ENCODE measurements at places on chromosomes 7 and 10.

GRCh38 chr10:32962521-32962920 is 4.5 kb upstream of the ITGB1 start:
- DNase-seq: no peak

DNA sequence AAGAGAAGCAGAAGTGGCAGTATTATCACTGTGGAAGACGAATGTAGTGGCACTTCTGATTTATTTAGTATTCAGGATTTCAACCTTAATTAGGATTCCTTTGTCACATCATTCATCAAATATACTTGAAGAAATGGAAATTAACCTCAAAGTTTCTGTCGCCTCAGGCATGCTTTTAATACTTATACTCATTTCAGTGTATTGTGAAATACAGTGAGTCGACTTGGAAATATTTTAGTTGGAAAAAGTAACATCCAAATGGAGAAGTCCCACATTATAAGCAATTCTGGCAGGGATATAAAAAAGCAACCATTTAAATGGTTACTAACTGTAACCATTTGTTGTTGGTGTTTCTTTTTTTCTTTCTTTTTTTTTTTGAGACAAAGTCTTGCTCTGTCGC is 648.8 kb downstream of the ARL4A start:
- no peak for DNase-seq

- DNase-seq: no peak
Measured at GRCh38 chr7:39088730-39089593, 111.3 kb downstream of the POU6F2 start.

DNA sequence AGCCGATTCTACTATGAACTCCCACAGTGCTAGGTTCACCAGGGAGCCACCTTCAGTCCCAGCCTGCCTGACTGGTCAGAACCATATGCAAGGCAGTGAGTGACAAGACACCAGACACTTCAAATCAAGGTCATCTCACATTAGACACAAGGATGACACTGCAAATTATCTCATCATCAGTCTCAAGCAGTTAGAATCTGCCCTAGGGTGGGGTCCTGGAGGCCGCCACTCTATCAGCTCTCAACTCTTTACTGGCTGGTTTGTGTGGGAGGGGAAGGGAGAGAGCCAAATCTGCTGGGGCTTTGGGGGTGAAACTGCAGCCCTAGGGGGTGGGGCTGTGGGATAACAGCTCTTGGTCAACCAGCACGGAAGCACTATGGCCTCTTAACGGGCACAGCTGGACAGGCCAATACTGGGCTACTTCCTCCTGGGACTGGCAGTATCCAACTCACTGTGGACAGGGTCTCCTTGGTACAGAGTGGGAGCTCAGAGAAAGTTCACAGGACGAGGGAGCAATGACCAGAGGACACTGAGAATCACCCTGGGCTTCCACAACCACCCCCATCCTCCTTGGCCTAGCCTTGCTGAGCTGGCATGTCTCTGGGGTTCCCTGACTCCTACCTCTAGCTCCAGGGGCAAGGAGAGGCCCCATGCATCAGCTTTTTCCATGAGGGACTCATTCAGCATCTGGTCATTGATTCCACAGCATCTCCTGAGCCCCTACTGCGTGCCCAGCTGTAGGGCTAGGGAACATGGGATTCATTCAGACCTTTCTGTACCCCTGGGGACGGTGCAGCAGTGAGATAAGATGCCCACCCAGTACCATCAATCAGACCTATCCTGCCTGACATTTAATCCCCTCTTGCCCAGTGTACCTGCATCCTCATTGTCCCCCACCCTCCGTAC is 5.4 kb downstream of the GPRIN2 start:
- DNase-seq: peak; percentile 45

- DNase-seq: no peak
Measured at GRCh38 chr7:73977619-73978618, 50.1 kb upstream of the ELN start.

DNA sequence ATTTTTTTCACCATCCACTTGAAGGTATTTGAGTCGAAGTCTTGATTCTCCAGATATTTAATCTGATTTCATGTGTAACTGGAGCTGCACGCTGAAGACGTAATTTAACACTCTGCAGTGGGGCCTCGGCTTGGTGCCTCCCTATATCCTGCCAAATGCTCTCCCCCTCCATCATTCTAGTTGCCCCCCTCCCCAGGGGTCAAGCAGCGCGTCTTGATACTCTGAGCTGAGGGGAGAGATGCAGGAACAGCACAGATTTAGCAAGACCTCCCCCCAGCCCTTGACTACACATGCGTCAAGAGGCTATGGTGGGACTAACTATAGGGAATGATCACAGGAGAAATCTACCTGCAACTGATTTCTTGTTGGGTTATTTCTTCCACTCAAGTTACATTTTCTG is 85.8 kb downstream of the PRPF18 start:
- no peak for DNase-seq

GRCh38 chr7:69813637-69814240 is 215.5 kb downstream of the AUTS2 start:
- no peak for DNase-seq

DNA sequence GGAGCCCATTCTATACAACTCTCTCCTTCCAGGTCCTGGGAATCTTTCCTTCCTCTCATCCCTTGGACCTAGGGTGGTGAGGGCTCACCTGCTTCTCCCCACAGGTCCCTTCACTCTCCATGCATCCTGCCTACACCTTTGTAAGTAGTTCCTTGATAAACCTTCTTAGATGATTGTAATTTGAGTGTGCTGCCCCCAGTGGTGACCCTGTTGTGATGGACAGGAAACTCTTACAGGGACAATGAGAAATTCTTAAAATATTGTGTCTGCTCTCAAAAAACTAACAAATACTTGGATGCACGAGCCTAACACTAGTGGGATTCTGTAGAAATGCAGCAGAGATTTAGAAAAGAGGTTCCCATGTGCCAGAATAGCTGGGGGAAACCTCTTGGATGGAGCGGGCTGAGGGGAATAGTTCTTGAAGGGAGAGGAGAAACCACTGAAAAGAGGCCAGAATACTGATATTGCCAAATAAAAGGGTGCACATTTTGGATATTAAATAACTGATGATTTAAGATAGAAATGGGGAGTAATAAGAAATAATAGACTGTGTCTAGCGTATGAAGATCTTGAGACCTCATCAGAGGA is 6.7 kb upstream of the PAXIP1 start:
- no peak for DNase-seq

DNA sequence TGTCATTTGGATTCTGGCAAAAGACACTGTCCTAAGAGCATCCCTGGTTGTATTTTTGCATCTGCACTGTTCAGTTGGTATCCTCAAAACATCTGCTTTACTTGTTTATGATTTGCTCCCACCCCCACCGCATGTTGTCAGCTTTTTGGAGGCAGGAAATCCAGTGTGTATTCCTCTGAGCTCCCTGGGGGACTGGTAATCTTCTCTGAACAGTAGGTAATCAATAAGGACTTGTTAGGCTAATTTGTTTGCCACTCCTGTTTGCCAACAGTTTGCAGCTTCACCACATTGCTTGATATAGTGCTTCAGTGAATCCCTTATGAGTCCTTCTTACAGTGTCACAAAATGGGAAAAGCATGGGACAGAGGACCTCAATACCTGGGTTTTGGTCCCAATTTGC is 49.1 kb downstream of the FEZF1 start:
- DNase-seq: no peak

- DNase-seq: peak; percentile 48
Measured at GRCh38 chr7:100693312-100694097, 545 bp downstream of the GIGYF1 start.

DNA sequence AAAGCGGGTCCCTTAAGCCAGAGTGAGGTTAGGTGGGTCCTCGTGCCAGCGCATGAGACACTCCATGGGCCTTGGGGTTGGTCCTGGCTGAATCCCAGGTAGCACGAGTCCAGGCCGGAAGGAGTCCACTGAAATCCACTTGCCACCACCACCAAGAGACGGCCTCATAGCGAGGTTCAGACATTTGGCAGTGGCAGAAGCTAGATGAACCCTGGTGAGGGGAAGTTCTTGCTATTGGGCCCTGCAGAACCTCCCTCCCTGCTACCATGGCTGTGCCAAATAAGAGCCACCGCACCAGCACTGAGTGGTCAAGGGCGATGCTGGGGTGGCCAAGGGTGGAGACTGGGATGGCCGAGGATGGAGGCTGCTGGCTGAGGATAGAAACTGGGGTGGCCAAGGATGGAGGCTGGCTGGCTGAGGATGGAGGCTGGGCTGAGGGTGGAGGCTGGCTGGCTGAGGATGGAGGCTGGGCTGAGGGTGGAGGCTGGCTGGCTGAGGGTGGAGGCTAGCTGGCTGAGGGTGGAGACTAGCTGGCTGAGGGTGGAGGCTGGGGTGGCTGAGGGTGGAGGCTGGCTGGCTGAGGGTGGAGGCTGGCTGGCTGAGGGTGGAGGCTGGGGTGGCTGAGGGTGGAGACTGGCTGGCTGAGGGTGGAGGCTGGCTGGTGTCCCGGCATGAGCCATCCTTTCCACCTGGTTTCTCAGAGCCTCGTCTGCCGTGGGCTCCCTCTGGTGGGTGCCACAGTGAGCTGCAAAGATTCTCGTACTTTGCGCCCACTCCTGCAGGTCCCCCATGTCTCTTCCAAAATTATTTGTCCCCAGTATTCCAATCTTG is 88.2 kb downstream of the ELFN1 start:
- peak; percentile 71 for DNase-seq

DNA sequence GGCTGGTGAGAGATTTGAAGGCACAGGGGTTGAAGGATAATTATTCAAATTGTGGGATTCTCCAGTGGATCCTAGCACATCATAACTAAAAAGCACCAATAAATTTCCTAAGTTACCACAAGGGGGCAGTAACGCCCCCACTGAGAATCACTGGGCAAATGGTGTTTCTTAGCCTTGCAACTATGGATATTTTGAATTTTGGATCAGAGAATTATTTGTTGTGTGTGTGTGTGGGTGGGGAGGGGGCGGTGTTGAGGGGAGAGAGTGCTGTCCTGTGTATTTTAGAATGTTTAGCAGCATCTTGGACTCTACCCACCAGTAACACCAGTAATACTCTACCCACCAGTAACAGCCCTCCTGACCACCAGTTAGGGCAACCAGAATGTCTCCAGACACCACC is 63.3 kb upstream of the PRKG1 start:
- no peak for DNase-seq

DNA sequence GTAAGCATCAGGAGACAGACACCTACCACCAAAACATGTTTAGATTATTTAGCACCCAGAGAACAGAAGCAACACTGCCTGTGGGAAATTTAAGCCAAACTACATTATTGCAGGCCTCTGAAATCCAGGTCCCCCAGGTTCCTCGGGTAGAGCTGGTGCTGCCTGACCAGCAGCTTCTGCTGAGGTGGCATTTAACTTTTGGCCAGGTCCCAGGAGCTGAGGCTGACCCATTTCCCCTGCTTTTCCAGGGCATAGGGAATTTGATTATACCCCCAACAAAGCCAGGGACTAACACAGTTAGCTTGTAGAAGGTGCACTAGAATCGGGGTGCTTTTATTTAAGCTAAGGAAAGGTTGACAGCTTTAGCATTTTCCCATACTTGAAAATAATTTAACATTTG is 4.7 kb downstream of the LRRC4 start:
- DNase-seq: no peak

DNA sequence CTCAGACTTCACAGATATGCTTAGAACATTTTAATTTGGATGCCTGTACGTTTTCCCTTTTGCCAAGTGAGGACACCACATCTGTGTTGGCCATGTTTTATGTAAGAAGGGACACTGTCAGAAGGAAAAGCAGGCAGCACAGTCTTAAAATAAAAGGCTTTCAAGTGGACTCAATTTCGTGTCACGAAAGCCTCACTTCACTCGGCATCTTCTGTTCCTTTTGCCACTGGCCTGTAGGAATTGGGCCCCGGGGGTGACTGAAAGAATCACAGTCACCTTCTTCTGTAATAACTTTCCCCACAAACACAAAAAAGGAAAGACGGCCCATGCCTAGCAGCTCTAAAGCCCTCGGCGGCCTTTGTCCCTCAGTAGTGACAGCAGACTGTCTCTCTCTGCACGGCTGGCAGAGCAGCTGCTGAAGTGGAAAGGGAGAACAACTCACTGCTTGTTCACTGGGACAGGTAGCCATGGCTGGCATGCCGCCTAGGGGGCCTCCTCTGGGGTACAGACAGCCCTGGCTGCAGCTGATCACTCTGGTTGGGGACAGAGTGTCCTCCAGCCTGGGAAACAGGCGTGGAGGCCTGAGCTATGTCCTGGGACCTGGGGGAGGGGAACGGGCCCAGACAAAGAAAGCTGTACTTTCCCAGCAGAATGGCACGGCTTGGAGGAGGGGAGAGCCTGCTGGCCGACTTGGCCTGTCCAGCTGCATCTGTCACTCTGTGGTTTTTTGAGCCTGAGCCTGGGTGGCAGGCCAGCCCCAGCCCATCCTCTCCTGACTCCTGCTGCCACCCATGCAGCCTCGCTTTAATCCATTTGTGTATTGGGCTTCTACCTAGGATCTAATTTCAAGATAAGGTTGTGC is 4.4 kb downstream of the RASSF4 start:
- peak; percentile 74 for DNase-seq

- no peak for DNase-seq
Measured at GRCh38 chr10:77378366-77379349, 258.9 kb downstream of the KCNMA1 start.

GRCh38 chr10:132151286-132151950 is 35.3 kb upstream of the DPYSL4 start:
- no peak for DNase-seq

DNA sequence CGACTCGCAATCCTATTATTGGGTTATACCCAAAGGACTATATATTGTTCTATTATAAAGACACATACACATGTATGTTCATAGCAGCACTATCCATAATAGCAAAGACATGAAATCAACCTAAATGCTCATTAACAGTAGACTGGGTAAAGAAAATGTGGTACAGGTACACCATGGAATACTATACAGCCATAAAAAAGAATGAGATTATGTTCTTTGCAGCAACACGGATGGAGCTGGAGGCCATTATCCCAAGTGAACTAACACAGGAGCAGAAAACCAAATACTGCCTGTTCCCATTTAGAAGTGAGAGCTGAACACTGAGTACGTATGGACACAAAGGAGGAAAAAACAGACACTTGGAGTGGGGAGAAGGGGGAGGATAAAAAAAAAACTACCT is 536.8 kb upstream of the DPP6 start:
- no peak for DNase-seq

- peak; percentile 72 for DNase-seq
Measured at GRCh38 chr10:23067939-23068775, 27.2 kb upstream of the MSRB2 start.

- no peak for DNase-seq
Measured at GRCh38 chr10:94150541-94151184, 156.9 kb downstream of the PLCE1 start.

DNA sequence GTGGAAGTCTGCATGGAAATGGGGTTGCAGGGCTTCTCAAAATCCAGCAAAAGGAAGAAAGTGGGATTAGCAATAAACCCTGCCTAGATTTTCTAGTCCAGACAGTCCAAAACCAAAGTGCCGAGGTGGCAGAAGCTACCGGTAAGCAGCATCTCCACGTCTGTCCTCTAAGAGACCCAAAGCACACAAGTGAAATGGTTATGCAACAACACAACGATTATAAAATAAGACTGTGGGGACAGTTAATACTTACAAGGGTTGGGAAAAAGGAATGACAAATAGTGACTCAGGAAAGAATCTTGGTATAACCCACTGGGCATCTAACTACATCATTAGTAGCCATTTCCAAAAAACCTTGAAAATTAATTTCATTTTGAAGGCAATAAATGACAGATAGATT is 24.7 kb downstream of the CREB3L2 start:
- DNase-seq: no peak

GRCh38 chr10:69344591-69345252 is 66.4 kb downstream of the HK1 start:
- no peak for DNase-seq

Measured in left lobe of liver (tissue), 2 donors.